Kidney (tissue), 22 donors: ENCODE measurements at places on chromosomes 13 and 19. TPM values are rescaled to one million over a fixed set of nuclear protein-coding genes. Genes with fewer than 3 reads are reported as not detected.

The ZNF540 gene
- total RNA-seq, result 8.4 TPM

The SIAH3 gene
- total RNA-seq, result 0.03 TPM

The RAVER1 gene
- total RNA-seq, result 38.4 TPM

DNA sequence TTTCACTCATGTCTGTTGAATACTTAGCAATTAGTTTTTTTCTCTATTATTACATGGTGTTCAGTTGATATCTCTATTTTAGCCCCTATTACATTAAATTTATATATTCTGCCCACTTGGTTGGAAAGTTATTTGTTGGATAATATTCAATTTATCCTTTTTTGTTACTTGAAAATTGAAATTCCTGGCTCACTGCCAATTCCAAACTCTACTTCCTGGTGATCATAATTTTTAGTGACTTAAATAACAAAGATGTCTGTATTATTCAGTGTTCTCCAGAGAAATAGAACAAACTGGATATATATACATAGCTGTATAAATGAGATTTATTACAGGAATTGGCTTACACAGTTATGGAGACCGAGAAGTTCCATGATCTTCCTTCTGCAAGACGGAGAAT is 93.6 kb downstream of the GPC5 start:
- H3K27ac ChIP-seq, result no peak overlapping the region
- DNase-seq, result no peak
- H3K4me3 ChIP-seq, result no peak overlapping the region
- H3K27me3 ChIP-seq, result no peaks in the 10 kb centered on the region
- no peaks in the 10 kb centered on the region for H3K4me1 ChIP-seq

GRCh38 chr13:52034616-52035226 is 10.2 kb downstream of the UTP14C start:
- H3K27me3 ChIP-seq, result no peaks in the 10 kb centered on the region
- H3K27ac ChIP-seq, result no peak overlapping the region
- H3K36me3 ChIP-seq, result no peaks in the 10 kb centered on the region
- no peak overlapping the region for H3K4me3 ChIP-seq
- no peaks in the 10 kb centered on the region for H3K4me1 ChIP-seq
- DNase-seq, result no peak

GRCh38 chr19:6384381-6384780 is 8.6 kb downstream of the GTF2F1 start:
- no peak for DNase-seq
- H3K36me3 ChIP-seq, result peaks cover 23% of the 10 kb centered on the region
- no peaks in the 10 kb centered on the region for H3K4me1 ChIP-seq
- H3K27ac ChIP-seq, result no peak overlapping the region
- H3K4me3 ChIP-seq, result no peak overlapping the region
